Caco-2 (cell line): ENCODE measurements at places on chromosomes 6 and 20. TPM values are rescaled to one million over a fixed set of nuclear protein-coding genes. Genes with fewer than 3 reads are reported as not detected.

- DNase-seq: no peak
- no peaks in the 10 kb centered on the region for H3K36me3 ChIP-seq
These were observed 1.8 kb upstream of the PLN start for GRCh38 chr6:118546164-118546879.

DNA sequence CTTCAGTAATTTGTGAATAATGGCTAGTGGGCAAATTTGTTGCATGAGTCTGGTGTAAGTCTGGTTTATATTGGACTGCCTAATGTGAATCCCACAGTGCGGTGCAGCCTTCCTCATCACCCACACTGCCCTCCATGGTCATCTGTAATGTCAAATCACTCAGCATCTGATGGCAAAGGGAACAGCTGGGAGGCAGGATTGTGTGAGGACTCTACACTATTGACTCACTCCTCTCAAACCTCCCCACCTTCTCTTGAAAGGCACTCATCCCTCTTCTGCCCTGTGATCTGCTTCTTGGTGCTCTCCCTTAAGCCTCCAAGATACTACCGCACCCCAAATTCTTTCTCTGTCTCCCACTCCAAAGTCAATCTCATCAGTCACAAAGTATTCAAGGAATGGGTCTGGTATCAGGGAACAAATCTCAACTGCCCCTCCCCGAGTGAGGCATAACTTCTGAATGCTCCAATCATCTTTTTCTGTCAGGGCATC, 146.0 kb upstream of the BEND6 start:
- no peaks in the 10 kb centered on the region for H3K36me3 ChIP-seq
- H3K27ac ChIP-seq: peak overlapping the region; percentile 87
- H3K4me1 ChIP-seq: peaks cover 42% of the 10 kb centered on the region
- H3K27me3 ChIP-seq: no peaks in the 10 kb centered on the region

GRCh38 chr6:89475101-89475500, 42.1 kb downstream of the ANKRD6 start:
- no peaks in the 10 kb centered on the region for H3K36me3 ChIP-seq
- no peak overlapping the region for H3K4me3 ChIP-seq
- H3K4me1 ChIP-seq: no peaks in the 10 kb centered on the region
- H3K27me3 ChIP-seq: no peaks in the 10 kb centered on the region
- no peak for DNase-seq

VGLL2 gene
- not detected in 2 replicates for total RNA-seq

PRRT1 gene
- 2.0 and 3.6 TPM in 2 replicates for total RNA-seq

DNA sequence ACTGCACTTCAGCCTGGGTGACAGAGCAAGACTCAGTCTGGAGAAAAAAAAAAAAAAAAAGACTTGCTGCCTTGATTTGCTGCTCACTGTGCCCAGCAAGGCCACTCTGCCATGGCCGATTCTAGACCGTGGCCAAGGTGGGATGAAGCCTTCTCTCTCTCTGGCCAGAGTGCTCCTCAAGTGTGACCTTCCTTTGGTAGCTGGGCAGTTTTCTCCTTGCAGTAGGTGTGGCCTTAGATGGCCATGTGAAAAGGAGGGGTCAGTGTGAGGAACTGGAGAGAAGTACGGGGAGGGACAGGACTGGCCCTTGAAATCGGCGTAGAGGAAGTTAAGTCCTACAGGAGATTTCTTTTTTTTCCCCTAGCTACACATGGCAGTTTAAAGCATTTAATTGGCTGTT, 272.0 kb downstream of the ARID1B start:
- DNase-seq: no peak
- no peaks in the 10 kb centered on the region for H3K36me3 ChIP-seq
- 0 out of 2 replicates have a peak, but pooled peaks cover 2% of the 10 kb centered on the region for H3K4me1 ChIP-seq
- no peaks in the 10 kb centered on the region for H3K27me3 ChIP-seq
- no peak overlapping the region for H3K4me3 ChIP-seq
- no peak overlapping the region for H3K27ac ChIP-seq

DNA sequence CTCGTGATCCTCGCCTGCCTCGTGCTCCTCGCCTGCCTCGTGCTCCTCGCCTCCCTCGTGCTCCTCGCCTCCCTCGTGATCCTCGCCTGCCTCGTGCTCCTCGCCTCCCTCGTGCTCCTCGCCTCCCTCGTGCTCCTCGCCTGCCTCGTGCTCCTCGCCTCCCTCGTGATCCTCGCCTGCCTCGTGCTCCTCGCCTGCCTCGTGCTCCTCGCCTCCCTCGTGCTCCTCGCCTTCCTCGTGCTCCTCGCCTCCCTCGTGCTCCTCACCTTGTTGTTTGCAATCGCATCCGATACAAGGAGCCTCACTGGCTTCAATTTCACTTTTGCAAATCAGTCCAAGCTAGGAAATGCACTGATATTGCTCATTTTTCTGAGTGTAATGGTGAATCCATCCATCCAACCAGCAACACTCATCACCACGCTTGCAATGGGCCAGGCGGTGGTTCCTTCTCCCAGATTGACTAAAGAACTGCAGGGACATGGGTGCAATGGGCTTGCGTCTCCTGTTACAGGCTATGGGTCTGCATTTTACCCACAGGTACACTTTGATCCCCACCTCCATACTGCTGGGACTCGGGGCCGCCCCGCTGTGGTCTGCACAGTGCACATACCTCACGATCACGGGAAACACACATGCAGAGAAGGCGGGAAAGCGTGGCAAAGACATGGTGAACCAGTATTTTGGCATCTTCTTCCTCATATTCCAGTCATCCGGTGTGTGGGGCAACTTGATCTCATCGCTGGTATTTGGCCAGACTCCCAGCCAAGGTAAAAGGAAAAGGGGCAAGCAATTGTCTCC, 4.6 kb downstream of the UNC93A start:
- H3K27ac ChIP-seq: no peak overlapping the region
- no peak overlapping the region for H3K4me3 ChIP-seq
- H3K36me3 ChIP-seq: peaks cover 3% of the 10 kb centered on the region
- H3K4me1 ChIP-seq: peaks cover 23% of the 10 kb centered on the region
- no peak for DNase-seq
- H3K27me3 ChIP-seq: no peaks in the 10 kb centered on the region

DNA sequence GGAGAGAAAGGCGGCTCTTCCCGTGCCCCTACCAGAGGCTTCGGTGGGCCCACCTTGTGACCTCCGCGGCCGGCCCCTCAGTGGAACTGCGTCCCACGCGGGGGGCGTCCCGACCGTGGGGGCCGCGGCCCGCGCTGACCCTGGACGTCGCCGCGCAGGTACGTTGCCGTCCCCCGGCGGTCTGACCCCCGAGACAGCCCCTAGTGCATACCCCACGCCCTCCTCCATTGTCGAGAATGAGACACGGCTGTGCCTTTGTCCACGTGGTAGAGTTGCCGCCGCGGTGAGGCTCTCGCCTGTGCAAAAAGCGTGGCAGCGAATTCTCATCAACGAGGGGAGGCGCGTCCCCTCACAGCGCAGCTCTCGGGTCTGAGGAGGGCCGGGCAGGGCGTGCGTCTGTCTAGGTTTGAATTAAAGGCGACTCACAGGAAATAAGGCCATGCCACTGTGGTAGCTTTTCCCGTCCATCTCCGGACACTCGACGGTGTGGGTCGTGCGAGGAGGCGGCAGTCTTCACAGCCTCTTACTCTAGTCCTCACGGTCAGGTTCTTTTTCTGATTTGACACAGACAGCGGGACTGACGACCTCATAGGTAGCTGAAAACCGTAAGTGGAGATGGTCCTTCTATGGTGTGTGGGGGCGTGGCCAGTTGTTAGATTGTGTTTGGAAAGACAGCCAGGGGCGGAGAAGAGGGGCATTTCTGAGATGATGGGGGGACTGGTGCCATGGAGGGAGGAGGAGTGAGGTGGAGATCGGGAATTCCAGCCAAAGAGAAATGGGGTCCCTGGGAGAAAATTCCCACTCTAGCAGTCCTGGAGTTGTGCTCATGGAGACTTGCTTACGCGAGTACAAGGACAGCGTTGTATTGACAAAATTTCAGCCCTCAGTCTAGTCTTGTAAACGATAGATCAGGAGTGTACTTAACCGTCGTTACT, 580 bp downstream of the NXT1 start:
- DNase-seq: peak; percentile 63
- peaks cover 17% of the 10 kb centered on the region for H3K4me1 ChIP-seq
- H3K4me3 ChIP-seq: peak overlapping the region; percentile 98
- 0 out of 2 replicates have a peak, but pooled peaks cover 2% of the 10 kb centered on the region for H3K36me3 ChIP-seq
- no peaks in the 10 kb centered on the region for H3K27me3 ChIP-seq

GRCh38 chr6:102742028-102742427, 1348.5 kb downstream of the GRIK2 start:
- no peak for DNase-seq
- H3K4me1 ChIP-seq: peaks cover 8% of the 10 kb centered on the region
- H3K27ac ChIP-seq: no peak overlapping the region
- no peaks in the 10 kb centered on the region for H3K36me3 ChIP-seq
- no peak overlapping the region for H3K4me3 ChIP-seq

GLP1R gene
- total RNA-seq: not detected in 2 replicates

IL17A gene
- not detected in 2 replicates for total RNA-seq
